SW 1271 (cell line): ENCODE measurements at places on chromosomes 2 and 18.

DNA sequence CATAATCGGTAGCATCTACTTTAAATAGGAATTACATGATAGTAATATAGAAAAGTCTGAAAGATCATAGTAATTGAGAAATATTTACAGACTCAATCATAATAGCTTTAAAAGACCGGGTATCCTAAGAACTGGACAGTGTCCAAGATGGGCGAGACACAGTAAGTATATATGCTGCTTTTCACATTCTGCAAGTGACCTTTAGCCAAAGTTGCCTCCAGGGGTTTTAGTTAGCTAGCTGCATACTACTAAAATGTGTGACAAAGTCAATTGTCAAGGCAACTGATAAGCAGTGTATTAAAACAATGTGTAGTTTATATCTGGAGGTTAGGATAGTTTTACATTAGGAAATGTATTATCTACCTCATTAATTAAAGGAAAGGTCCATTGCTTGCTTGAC, 24.6 kb downstream of the CD302 start:
- DNase-seq: peak; percentile 8

DNA sequence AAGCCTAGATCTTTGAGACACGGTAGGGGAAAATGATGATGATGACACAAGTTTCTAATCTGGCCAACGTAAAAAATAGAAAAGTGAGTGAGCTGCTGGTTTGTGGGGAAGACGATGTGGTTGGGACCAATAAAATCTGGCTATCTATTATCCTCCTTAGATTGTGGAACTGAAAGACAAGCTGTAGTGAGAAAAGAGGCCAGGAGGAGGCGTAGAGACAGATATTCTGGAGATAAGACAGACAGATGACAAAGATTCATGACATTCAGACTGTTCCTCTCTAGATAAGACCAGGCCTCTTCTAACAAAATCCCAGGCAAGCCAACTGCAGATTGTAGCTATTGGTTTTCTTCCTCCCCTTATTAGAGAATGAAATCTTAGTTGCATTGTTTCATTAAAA, 376.3 kb upstream of the UBE2E3 start:
- peak; percentile 26 for DNase-seq

DNA sequence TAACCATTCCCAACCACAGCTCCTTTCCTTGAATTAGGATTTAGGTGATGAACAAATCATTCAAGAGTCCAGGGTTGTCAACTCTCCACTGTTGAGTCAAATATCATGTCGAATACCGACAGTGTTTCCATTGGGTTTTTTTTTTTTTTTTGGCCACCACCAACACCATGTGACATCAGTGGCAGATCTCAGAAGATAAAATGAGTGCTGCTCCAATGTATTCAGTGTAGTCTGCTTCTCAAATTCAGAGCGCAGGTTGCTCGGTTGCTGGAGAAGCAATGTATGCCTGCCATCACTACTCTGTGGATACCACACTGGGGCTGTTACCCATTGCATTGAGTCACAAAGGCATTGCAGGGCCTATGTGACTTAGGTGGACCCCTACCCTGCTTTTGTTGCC, 10.8 kb upstream of the ATL2 start:
- no peak for DNase-seq

DNA sequence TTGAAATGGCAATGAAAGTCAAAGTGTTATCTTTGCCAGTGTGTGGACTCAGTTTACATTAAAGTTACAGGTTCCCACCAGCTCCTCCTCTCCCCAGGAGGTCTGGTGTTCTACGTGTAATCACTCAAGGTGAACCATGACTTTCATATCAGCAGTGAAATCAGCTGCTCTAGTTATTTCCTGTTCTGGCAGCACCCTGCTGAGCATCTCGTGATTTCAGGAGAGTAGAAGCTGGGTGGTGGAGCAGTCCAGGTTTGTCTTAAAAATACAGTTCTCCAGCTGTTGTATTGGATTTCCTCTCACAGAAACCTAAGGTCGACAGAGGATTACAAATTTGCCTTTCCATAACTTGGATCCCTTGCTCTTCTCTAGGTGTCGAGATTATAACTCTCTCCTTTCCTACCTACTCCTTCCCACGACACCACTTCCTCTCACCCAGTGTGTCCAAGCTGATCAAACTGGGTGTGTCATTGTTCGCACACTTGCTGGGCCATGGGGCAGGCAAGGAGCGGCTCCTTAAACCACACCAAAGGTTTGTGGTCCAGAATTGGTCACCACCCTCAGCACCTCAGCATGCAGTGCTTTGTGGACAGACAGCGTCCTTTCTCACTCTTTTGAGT, 13.0 kb upstream of the ARHGAP25 start:
- DNase-seq: peak; percentile 5

DNA sequence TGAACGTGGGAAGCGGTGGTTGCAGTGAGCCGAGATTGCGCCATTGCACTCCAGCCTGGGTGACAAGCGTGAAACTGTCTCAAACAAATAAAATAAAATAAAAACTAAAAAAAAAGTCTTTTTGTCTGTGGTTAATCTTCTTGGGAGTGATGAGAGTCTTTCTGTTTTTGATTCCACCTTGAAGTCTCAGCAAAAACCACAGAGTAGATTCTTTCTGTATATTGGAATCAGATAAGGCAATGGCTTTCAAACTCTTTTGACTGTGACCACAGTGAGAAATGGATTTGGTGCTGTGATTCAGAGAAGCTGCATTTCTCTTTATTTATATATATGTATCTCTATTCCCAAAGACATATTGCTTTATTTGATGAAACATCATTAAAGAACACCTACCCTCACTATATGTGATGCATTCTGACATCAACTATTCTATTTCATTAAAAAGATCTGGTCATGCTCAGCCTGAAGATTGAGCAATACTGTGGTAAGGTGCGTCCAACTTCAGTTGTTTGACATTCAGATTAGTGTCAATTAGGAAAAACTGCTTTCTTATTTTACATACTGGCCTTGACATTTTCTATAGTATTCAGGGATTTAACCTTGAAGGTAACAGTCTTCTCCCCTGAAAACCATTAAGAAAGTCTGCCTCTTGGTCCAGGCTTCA, 15.6 kb downstream of the HRH4 start:
- no peak for DNase-seq

GRCh38 chr2:114553027-114553426, 110.6 kb downstream of the DPP10 start:
- DNase-seq: no peak

- DNase-seq: no peak
Measured at GRCh38 chr2:196487417-196487816, 152.1 kb upstream of the CCDC150 start.

- no peak for DNase-seq
Measured at GRCh38 chr2:163200741-163201140, 362.2 kb upstream of the KCNH7 start.

GRCh38 chr2:159298967-159299366, 12.5 kb upstream of the WDSUB1 start:
- DNase-seq: no peak

DNA sequence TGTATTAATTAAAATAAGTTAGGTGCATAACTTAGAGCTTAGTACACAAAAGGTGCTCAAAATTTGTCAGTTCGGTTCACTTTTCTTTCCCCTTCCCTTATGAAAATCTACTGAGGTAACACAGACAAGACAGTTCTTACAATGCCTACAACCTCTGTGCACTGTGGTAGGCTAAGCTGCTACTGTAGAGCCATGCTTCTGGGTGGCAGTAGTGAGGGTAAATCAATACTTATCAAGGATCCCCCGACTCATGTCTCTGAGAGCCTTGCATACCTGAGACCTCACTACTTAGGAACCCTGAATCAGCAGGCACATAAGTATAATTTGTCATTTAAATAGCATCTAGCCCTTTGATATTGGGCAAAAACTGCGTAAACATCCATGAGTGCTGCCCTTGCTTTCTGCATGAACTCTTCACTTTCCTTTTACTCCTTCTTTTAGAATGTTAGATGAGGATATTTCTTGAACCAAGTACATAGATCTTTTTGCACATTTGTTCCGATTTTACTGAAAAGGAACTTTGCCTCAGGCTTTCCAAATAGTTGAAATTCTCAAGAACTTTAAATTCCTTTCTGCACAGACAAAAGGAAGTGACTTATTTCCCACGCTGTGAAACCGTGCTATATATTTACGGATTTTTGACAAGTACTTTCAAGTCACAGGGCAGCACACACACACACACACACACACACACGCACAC, 234.4 kb downstream of the TRIB2 start:
- DNase-seq: no peak

DNA sequence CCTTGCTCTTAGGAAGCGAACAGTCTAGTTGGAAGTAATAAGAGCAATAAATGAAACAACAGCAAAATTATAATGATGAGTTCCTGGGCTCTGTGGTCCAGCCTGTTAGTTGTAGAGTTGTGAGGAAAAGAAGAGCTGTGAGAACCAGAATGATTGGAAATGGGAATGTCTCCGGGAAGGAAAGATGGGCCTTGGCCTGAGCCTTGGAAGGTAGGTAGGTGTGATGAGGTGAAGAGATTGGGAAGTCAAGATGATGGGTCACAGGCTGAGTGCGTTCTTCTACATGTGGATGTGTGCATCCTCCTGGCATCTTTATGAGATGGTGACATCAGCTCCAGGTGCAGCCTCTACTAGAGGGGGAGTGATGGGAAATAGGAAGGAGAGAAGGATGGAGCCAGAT, 115.2 kb upstream of the EML6 start:
- DNase-seq: no peak

GRCh38 chr18:49934457-49934856, 121.1 kb upstream of the ACAA2 start:
- no peak for DNase-seq
